ENCODE measurements at places on chromosomes 7 and 10.
A peak's percentile ranks its signal among the peaks of the same experiment; 100 is the strongest.

DNA sequence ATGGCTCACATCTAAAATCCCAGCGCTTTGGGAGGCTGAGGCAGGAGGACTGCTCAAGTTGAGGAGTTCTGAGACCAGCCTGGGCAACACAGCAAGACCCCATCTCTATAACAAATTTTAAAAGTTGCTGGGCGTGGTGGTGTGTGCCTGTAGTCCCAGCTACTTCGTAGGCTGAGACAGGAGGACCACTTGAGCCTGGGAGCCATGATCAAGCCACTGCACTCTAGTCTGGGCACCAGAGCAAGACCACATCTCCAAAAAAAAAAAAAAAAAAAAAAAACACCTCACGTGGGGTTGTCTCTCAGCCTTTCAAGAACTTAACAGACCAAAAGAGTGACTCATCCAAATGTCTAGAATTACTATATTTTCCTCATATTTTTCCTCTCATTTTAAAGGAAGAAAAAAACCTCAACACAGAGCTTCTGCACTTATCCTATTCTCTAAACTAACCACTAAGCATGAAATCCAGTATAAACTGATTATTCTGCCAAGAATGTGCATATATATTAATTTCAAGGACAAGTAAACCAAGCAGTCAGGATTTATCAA is 46.3 kb downstream of the CUL2 start:
- H3K4me1 ChIP-seq = peaks cover 8% of the 10 kb centered on the region
- H3K36me3 ChIP-seq = peaks cover 59% of the 10 kb centered on the region
- DNase-seq = no peak
- no peaks in the 10 kb centered on the region for H3K27me3 ChIP-seq
- H3K4me3 ChIP-seq = no peak overlapping the region

DNA sequence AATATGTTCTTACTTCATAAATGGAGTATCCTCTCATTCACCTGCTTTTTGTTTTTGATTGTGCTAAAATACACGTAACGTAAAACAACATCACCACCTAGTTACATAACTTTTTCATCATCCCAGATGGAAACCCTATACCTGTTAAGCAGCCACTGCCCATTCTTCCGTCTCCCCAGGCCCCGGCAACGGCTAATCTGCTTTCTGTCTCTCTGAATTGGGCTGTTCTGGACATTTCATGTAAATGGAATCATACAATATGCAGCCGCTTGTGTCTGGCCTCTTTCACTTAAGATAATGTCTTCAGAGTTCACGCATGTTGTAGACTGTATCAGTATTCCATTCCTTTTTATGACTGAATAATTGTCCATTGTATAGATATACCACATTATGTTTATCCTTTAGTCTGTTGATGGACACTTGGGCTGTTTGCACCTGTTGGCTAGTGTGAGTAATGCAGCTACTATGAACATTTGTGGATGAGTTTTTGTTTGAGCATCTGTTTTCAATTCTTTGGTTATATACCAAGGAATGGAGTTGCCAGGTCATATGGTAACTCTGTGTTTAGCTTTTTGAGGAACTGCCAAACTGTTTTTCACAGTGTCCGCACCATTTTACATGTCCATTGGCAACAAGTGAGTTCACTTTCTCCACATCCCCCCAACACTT is 14.1 kb upstream of the SUN1 start:
- peak overlapping the region; percentile 91 for H3K4me3 ChIP-seq
- H3K27me3 ChIP-seq = no peaks in the 10 kb centered on the region
- DNase-seq = no peak
- H3K27ac ChIP-seq = peak overlapping the region; percentile 4
- peaks cover 22% of the 10 kb centered on the region for H3K36me3 ChIP-seq
- peaks cover 82% of the 10 kb centered on the region for H3K4me1 ChIP-seq

GRCh38 chr7:23011222-23011924 is 2.6 kb downstream of the HYCC1 start:
- no peak overlapping the region for H3K4me3 ChIP-seq
- H3K4me1 ChIP-seq = peaks cover 15% of the 10 kb centered on the region
- peaks cover 3% of the 10 kb centered on the region for H3K36me3 ChIP-seq

DNA sequence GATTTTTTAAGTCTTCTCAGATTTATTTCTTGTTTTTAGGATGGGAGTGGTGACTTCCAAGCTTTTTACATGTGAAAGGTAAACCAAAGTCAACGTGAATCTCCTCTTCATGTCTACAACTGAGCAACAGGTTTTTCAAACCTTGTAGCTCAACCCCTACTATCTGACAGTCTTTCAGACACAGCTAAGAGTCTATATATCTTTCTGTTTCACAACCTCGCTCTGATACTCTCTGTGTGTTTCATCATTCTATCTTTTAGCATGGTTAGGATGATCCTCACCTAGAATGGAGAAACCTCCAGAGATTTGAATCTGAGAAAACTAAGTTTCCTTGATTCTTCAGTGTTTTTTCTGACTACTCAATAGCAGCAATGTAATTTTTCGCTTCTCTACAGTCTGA is 96.1 kb downstream of the EPDR1 start:
- H3K36me3 ChIP-seq = no peaks in the 10 kb centered on the region
- peak overlapping the region; percentile 52 for H3K27ac ChIP-seq
- no peak overlapping the region for H3K4me3 ChIP-seq
- no peaks in the 10 kb centered on the region for H3K27me3 ChIP-seq

DNA sequence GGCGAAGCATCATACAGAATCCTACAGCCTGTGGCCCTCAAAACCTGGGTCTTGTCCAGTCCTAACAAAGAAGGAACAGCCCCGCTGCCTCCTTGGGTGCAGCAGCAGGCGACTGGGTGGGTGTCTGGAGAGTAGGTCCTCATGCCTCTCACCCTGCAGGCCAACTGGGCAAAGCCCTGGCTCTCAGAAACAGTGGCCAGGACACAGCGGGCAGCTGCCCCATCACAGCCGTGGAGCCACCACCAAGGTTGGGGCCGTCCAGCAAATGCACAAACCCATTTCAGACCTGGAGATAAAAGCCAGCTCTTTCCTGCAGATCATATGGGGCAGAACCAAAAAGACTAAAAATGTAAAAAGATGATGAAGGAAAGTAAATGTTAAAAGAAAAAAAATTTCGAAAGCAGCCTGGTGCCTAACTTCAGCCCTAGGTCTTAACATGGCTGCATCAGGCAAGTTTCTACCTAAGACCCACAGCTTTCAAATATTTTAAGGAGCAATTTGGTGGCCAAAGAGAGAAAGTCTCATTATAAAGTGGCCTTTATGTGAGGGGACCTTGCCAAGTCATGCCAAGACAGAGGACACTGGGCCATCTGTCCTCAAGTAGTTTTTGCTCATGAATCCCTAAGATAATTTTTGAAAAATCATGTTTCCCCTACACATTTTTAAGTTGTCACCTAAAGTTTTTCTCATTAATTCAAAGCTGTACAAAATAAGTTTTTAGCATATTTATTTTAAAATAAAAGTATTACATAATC is 142.1 kb downstream of the PAXIP1 start:
- no peak overlapping the region for H3K27ac ChIP-seq
- no peaks in the 10 kb centered on the region for H3K36me3 ChIP-seq
- H3K4me3 ChIP-seq = no peak overlapping the region
- no peaks in the 10 kb centered on the region for H3K4me1 ChIP-seq

Measured in stimulated activated naive B cell treated with anti-CD40 and anti-IgM and Interleukin-4, amounts not matched to agents 10 μg/mL and 1 μg/mL and 100 μg/mL, for 72 hours (primary cell).